ENCODE measurements at places on chromosomes 3 and 15.

GRCh38 chr15:71443538-71443937 is 328.3 kb downstream of the THSD4 start:
- peak; percentile 44 for DNase-seq

DNA sequence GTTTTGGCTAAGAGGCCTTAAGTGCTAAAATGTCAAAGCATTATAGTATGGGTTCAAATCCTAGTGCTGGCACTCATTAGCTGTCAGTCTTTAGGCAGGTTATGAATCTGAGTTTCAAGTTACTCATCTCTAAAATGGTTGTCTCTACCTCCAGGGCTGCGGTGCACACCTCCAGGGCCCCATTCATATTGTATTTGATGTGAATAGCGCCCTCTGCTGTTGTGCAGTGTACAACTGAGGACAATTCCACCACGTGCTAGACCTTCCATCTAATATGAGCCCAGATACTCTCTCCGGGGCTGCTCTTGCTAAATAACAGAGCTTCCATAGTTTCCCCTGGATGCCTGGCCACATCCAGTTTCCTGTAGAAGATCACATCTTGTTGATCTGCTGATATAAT is 54.3 kb downstream of the OXNAD1 start:
- DNase-seq: no peak

- DNase-seq: no peak
These were observed 19.5 kb upstream of the THRB start for GRCh38 chr3:24514119-24514518.

GRCh38 chr3:178671791-178672190 is 135.6 kb downstream of the KCNMB2 start:
- DNase-seq: peak; percentile 60

GRCh38 chr3:43319376-43319775 is 33.0 kb downstream of the SNRK start:
- no peak for DNase-seq

GRCh38 chr3:40962721-40963120 is 236.6 kb upstream of the CTNNB1 start:
- DNase-seq: no peak

- peak; percentile 31 for DNase-seq
These were observed 15.4 kb upstream of the CSPG4 start for GRCh38 chr15:75727851-75728715.

- DNase-seq: no peak
These were observed 848.6 kb downstream of the PDCD6IP start for GRCh38 chr3:34646911-34647460.

GRCh38 chr3:155070932-155071387 is 9.2 kb upstream of the MME start:
- DNase-seq: peak; percentile 99

GRCh38 chr3:81955878-81956277 is 194.4 kb upstream of the GBE1 start:
- DNase-seq: no peak

GRCh38 chr15:39478996-39479395 is 101.9 kb upstream of the THBS1 start:
- no peak for DNase-seq

DNA sequence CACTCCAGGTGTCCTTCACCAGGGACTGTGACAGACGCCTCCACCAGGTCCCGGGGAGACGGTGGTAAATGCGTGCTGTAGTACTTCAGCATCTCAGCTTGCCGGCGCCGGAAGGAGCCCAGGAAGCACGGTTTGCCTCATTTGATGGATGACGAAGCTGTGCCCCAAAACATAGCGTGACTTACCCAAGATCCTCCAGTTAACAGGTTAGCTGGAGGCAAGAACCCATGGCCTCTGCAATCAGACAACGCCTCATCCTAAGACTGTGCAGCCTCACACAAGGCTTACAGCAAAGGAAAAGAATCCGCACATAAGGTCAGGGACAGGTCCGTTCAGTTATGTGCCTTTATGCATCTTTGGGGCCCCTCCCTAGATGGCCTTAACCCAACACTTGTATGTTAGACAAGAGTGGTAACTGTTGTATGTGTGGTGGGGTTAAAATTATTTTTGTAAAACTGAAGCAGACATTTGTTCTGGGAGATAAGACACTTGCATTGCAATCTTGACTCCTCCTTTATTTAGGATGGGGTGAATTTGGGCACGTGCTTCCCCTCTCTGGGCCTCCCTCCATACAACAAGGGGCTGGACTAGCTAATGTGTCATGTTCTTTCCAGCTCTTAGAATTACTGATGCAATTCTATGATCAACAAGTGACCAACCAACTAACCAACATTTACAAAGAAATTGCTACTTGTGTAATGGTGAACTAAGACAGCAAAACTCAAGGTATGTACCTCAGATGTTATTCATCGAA is 39.4 kb downstream of the VGLL4 start:
- DNase-seq: peak; percentile 93
